ENCODE measurements at places on chromosomes 3 and 15.

DNA sequence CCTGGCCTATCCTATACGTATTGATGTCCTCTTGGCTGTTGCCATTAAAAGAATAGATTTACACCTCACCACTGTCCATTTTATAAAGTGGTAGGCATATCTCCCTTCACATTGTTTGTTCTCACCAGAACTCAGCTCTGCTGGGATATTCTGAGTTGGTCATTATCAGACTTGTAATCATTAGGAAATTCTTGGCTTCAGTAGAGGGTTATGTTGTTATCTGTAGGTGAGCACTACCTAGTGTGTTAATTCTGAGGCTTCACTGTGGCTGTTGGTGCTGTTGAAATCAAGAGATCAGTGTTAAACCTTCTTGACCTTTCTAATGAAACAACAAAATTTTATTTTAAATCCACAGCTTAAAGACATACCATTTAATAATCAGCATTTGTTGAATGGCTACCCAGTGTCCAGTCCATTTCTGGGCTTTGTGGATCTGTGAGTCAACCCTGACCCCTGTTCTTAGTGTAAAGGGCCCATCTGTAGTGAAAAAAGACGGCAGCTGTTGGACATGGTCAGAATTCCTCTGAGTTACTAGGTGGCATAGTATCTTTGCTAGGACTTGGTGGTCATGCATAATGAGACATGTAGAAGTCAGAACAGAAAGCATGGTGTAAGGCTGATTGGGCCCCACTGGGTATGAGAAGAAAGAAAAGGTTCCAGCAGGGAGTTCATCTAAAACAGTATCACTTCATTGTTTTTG lies 32.9 kb upstream of the P4HTM start:
- H3K27me3 ChIP-seq: no peaks in the 10 kb centered on the region
- no peak overlapping the region for H3K4me3 ChIP-seq
- H3K27ac ChIP-seq: no peak overlapping the region
- DNase-seq: no peak
- H3K36me3 ChIP-seq: peaks cover 31% of the 10 kb centered on the region

- no peak for DNase-seq
- H3K27me3 ChIP-seq: no peaks in the 10 kb centered on the region
- H3K4me1 ChIP-seq: peaks cover 12% of the 10 kb centered on the region
- no peak overlapping the region for H3K4me3 ChIP-seq
- H3K27ac ChIP-seq: no peak overlapping the region
- H3K36me3 ChIP-seq: no peaks in the 10 kb centered on the region
These were observed 273.5 kb downstream of the FAM43A start for GRCh38 chr3:194959217-194959616.

GRCh38 chr3:39136533-39137434 lies 16.6 kb downstream of the CSRNP1 start:
- peak; percentile 4 for DNase-seq
- H3K36me3 ChIP-seq: peaks cover 9% of the 10 kb centered on the region
- peaks cover 65% of the 10 kb centered on the region for H3K4me1 ChIP-seq
- H3K27me3 ChIP-seq: no peaks in the 10 kb centered on the region

DNA sequence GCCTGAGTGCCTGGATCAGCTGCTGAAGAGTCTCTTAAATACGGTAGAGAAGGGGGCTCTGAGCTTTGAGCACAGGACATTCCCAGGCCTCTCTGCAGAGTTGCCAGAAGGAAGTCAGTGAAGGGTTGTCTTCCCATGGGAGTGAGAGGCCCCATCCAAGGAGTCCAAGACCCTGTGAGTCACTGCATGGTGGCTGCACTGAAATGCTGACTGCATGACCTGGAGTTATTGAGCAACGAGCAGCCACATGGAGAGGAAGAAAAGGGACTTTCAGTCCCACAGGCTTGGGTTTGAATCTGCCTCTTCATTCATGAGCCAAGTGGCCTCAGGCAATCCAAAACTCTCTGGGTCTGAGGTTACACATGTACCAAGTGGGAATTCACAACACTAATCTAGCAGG lies 69.6 kb upstream of the RASGRF1 start:
- no peak for DNase-seq
- H3K4me1 ChIP-seq: no peaks in the 10 kb centered on the region
- H3K4me3 ChIP-seq: no peak overlapping the region
- no peaks in the 10 kb centered on the region for H3K27me3 ChIP-seq
- no peaks in the 10 kb centered on the region for H3K36me3 ChIP-seq
- H3K27ac ChIP-seq: no peak overlapping the region

GRCh38 chr15:38648121-38648843 lies 83.7 kb upstream of the RASGRP1 start:
- H3K4me1 ChIP-seq: no peaks in the 10 kb centered on the region
- no peaks in the 10 kb centered on the region for H3K27me3 ChIP-seq
- no peak overlapping the region for H3K4me3 ChIP-seq
- no peak for DNase-seq

- H3K27ac ChIP-seq: no peak overlapping the region
- no peaks in the 10 kb centered on the region for H3K27me3 ChIP-seq
- no peak for DNase-seq
These were observed 195.6 kb downstream of the ZNF621 start for GRCh38 chr3:40720341-40720740.

Data from heart right ventricle (tissue), 16 donors.